NCI-H1436 treated with DMSO at 0.1 percent for 48 hours (cell line): ENCODE measurements at places on chromosomes 13 and 19.

DNA sequence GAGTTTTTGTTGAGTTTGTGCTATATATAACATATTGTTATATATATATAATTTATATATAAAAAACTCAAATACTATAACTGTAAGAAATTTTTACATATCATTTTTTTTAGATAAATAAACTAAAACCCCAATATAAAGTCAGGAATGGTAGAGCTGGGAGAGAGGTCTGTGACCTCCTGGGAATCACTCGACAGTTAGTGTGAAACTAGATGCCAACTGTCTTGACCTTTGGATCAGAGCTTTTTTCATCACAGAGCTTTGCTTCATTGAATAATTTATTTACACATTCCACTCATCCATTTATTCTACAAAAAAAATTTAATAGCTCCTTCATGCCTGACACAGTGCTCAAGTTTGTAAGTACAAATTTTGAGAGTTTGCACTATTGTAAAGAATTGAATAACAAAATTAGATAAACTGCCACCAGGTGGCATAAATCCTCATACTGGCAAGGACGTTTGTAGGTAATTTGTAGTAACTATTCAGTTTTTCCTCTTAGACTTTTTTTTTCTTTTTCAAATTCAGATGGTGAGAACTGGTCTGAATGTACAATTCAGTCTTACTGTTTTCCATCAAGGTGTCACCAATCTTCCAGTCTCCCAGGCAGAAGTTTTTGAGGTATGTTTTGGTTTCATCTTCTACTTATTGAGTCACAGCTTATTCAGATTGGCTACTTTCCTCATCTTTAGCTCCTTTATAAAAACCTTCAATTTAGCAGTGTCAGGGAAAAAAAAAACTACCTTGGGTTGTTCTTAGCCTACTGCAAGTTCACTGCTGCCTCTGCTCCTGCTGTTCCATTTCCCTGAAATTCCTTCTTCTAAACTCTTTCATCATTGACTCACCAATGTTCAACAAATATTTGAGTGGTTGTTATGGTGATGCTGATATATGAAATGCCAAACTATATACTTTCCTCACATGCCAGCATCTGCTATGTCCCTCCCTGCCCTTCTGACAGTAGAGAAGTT, 28.7 kb downstream of the LACC1 start:
- DNase-seq = no peak

- no peak for DNase-seq
These were observed 574 bp downstream of the CYP2S1 start for GRCh38 chr19:41193430-41194156.

- DNase-seq = no peak
These were observed 7.6 kb downstream of the F2RL3 start for GRCh38 chr19:16896146-16897028.

GRCh38 chr13:35621989-35622388, 145.5 kb upstream of the MAB21L1 start:
- DNase-seq = no peak

- DNase-seq = no peak
These were observed 10.1 kb downstream of the DPY19L3 start for GRCh38 chr19:32415669-32416068.

GRCh38 chr19:29952177-29952576, 10.1 kb downstream of the URI1 start:
- DNase-seq = no peak

- DNase-seq = no peak
These were observed 6.0 kb downstream of the ERVV-1 start for GRCh38 chr19:53019684-53020083.

GRCh38 chr13:80705371-80706163, 364.6 kb upstream of the SPRY2 start:
- DNase-seq = no peak

DNA sequence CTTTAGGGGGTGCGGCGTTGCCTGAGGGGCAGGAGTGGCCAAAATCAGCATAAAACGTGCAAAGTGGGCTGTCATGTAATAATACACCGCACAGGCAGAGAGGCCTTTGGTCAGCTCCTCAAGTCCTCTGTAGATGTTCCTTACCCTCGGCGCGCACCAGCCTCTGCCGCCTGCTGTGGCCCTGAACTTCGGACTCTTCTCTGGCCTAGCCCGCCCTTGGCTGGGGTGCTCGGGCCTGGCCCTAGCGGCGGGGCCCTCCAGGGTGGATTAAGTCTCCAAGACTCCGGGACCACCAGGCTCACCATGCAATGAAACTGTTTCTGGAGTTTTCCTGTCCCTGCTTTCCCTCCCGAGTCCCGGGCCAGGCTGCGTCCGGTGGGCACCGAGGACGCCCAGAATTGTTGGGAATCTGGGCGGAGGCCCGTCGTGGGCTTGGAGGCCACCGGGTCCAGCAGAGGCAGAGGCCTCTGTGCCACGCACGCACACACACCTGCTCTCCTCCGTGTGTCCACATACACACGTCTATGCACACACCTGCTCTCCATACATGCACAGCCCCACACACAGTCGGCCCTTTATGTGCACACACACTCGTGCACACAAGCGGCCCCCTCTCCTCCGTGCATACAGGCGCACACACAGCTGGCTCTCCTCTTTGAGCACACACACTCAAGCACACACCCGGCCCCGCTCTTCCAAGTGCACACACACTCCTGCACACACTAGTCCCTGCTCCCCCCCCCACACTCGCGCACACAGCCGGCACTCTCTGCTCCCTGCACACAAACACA, 1.5 kb upstream of the TFDP1 start:
- no peak for DNase-seq

DNA sequence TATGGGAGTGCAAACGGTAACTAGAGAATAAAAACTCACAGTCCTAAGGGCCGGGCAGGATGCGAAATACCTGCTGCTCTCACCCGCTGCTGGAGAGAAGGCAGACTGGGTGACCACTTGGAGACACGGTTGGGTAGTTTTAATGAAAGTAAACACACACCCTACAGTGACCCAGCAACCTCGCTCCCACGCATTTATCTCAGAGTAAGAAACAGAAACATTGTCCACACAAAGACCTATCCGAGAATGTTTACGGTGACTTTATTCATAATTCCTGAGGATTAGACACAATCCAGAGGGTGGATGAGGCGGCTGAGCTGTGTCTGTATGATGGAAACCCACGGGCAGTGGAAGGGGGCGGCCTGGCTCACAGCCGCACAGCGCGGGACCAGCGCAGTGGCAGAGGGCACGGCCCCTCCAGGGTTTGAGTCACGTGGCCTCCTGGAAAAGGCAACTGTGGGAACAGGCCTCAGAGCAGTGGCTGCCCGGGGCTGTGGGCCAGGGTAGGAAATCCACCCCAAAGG, 73.5 kb upstream of the C13orf46 start:
- no peak for DNase-seq

DNA sequence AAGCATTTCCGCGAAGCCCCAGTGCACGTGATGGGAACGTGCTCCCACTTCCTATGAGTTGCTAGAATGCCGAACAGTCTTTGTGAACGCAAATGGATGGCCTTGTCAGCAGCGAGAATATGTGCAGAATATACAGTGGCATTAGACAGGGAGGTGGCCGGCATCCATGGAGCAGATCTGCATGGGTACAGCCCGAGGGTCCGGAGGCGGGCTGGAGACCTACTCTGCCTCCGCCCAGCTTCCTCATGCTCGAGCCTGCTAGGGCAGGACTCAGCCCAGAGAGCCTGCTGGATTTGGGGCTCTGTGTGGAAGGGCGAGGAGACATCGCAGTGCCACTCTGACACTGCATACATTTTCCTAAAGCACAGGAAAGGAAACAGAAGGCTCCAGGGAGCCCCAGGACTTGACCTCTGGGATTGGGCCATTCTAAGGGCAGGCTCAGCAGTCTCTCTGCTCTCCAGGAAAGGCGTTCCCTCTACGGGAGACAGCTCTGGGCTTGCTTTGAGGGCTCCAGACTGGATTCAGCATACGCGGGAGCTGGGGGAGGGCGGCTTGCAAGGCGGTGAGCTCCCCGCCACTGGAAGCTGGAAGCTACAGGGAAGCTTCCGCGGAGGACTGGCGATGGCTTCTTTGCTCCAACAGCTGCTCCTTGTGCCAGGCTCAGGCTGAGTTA, 55.9 kb upstream of the UQCRFS1 start:
- DNase-seq = no peak

GRCh38 chr13:59531571-59532091, 632.1 kb downstream of the DIAPH3 start:
- no peak for DNase-seq

DNA sequence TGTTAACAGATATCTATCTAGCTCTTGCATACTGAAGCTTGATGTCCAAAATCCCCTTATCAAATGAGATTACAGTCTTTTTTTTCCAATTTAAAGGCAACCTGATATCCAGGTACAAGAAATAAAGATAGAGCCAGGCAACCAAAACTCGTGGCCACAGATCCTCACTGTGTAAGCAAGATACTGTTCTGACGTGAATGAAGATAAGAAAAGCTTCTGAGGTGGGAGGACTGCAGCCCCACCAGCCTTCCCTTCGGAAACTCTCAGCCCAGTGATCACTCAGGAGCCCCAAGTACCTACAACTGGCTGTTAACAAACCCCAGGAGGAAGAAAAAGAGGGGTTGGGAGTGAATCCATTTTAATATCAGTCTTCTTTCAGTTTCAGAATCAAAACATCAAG, 191.6 kb downstream of the EFNB2 start:
- no peak for DNase-seq

DNA sequence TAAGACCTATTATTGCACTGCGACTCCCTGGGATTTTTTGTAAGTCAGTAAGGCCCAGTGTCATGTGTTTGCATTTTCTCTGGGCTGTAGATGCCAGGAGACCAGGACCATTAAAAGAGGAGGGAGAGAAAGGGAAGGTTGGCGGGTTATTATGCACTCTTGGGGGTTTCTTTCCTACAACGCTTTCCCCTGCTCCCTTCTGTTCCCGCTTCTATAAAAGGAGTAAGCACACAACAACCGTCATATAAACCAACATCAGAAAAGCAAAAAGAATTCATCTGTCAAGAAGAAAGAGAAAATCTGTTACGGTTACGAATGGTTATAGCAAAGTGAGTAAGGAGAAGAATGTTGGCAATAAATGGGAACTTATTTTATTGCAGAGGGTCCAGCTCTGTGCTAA, 541.8 kb downstream of the IRS2 start:
- no peak for DNase-seq

- no peak for DNase-seq
These were observed 170.0 kb downstream of the NUFIP1 start for GRCh38 chr13:44819245-44819644.

DNA sequence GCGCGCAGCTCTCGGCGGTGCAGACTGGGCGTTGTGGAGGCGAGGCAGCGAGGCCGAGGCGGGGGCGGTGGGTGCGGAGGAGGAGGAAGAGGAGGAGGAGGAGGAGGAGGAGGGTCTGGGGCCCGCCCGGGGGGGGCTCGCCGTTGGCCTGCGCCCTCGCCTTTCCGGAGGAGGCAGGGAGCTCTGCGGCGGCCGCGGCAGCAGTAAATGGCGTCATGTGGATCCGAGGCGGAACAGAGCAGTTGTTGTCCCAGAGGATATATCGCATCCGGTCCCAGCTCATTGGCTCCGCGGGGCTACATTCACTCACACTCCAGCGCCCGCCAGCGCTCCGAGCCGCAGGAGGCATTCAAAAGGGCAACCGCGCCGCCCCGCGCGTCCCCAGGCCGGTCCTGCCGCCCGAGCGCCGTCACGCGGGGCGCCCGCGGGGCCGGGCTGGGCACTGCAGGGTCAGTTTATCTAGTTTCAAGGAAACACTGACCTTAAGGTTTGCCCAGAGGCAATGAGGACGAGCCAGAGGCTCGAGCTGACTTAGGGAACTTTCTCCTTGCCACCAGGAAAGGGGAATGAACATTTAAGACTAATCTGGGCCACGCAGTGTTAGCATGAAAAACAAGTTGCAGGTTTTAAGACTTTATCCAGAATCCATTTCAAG, at the start of gene SPRY2:
Gene SPRY2 (minus strand): TSS at position 26 of the 655 bp plus-strand sequence. CDS start 3,421 bp downstream, outside the sequence.
- peak; percentile 82 for DNase-seq

- DNase-seq = no peak
These were observed 43.2 kb downstream of the ZNF571 start for GRCh38 chr19:37551129-37551993.

GRCh38 chr13:43662976-43663375, 123.8 kb downstream of the ENOX1 start:
- no peak for DNase-seq

GRCh38 chr13:106151056-106151699, 384.3 kb downstream of the EFNB2 start:
- no peak for DNase-seq

- DNase-seq = no peak
These were observed 1.6 kb downstream of the SLC46A3 start for GRCh38 chr13:28717170-28717569.

DNA sequence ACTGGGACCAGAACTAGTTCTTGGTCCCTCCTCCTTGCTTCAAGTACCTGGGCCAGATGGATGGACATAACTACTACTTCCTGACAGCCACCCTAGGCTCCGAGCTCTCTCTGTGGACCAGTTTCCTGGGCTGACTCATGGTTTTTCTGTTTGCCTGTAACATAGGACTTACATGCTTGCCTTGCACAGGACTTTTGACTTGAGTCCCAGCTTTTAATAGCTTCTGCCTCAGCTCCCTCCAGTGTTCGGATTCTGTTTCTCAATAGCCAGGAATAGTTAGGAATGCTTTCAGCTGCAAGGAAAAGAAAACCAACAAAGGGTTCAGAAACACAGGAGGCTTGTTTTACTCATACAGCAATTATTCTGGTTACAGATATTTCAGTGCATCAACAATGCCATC, 405.9 kb downstream of the ZNF536 start:
- no peak for DNase-seq

GRCh38 chr13:30257468-30258099, 49.8 kb downstream of the KATNAL1 start:
- no peak for DNase-seq

DNA sequence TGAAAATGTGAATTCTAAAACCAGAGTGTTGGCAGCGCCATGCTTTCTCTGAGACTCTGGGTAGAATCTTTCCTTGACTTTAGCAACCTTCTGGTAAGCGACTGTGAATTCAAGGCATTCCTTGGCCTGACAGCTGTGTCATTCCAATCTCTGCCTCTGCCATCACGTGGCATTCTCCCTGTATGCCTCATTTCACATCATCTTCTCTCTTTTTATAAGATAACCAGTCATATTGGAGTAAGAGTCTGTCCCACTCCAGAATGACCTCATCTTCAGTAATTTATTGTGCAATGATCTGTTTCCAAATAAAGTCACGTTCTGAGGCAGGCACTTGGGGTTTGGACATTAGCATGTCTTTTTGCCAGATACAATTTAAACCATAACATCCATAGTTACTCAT, 103.4 kb upstream of the POSTN start:
- DNase-seq = no peak

DNA sequence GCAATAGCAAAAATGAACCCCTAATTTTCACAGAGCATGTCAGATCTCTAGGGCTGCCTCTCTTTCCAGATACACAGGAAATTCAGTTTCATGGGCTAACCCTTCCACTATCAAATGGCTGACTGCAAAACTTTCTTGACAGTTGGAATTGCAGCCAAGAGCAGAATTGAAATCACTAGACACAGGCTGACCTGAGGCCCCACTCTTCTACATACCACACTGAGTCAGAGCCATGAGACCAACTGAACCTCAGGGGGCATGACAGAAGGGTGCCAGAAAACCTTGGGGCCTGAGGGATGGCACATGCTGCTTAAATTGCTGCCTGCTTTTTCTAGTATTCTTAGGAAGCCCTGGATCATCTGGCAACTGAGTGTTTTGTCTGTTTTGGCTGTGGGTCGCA, 1.7 kb upstream of the DLEU7 start:
- DNase-seq = no peak
